ENCODE measurements at places on chromosomes 6 and 20. TPM values are rescaled to one million over a fixed set of nuclear protein-coding genes. Genes with fewer than 3 reads are reported as not detected.

- no peaks in the 10 kb centered on the region for H3K36me3 ChIP-seq
- H3K4me1 ChIP-seq: no peaks in the 10 kb centered on the region
- no peak for DNase-seq
- H3K4me3 ChIP-seq: no peak within 1 kb of the TSS
- no peaks in the 10 kb centered on the region for H3K27me3 ChIP-seq
Observed at GRCh38 chr6:96562886-96563285, at the start of gene FHL5. FHL5 (plus strand) TSS chr6:96563128; CDS start chr6:96603614, 40,486 bp downstream.

LRRN4 gene
- total RNA-seq: not detected

GRCh38 chr20:21019814-21020658, 86.1 kb downstream of the LINC00237 start:
- no peak for DNase-seq
- H3K27me3 ChIP-seq: no peaks in the 10 kb centered on the region

- no peak overlapping the region for H3K27ac ChIP-seq
- H3K36me3 ChIP-seq: no peaks in the 10 kb centered on the region
- H3K4me3 ChIP-seq: no peak overlapping the region
- no peak for DNase-seq
- no peaks in the 10 kb centered on the region for H3K27me3 ChIP-seq
- no peaks in the 10 kb centered on the region for H3K4me1 ChIP-seq
Observed at GRCh38 chr6:87016772-87017171, 78.1 kb downstream of the CGA start.

GABRR1 gene
- not detected for total RNA-seq

BTN1A1 gene
- not detected for total RNA-seq

RRAGD gene
- total RNA-seq: not detected

BPIFB4 gene
- total RNA-seq: not detected

- H3K27ac ChIP-seq: no peak overlapping the region
- no peak for DNase-seq
- H3K36me3 ChIP-seq: no peaks in the 10 kb centered on the region
- no peaks in the 10 kb centered on the region for H3K4me1 ChIP-seq
- H3K4me3 ChIP-seq: no peak overlapping the region
Observed at GRCh38 chr20:51811514-51812128, 9.3 kb upstream of the SALL4 start.

LAMA4 gene
- total RNA-seq: 1.8 TPM

OR2J3 gene
- not detected for total RNA-seq

HLA-DRA gene
- not detected for total RNA-seq

DNA sequence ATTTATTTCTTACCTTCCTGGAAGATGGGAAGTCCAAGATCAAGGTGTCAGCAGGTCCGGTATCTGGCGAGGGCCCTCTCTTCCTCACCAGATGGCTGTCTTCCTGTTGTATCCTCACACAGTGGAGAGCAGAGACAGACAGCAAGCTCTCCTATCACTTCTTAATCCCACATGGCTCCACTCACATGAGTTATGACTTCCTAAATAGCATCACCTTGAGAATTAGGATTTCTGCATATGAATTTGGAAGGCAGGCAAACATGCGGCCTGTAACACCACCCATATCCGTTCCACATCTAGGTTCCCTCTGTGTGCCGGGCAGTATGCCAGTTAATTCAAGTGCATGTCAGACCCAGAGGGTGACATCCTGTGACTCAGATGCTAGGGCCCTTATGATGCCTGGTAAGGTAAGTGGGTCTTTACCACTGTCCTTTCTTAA, 2.1 kb downstream of the RAET1E start:
- H3K27me3 ChIP-seq: no peaks in the 10 kb centered on the region
- DNase-seq: peak; percentile 64
- no peak overlapping the region for H3K4me3 ChIP-seq

DNA sequence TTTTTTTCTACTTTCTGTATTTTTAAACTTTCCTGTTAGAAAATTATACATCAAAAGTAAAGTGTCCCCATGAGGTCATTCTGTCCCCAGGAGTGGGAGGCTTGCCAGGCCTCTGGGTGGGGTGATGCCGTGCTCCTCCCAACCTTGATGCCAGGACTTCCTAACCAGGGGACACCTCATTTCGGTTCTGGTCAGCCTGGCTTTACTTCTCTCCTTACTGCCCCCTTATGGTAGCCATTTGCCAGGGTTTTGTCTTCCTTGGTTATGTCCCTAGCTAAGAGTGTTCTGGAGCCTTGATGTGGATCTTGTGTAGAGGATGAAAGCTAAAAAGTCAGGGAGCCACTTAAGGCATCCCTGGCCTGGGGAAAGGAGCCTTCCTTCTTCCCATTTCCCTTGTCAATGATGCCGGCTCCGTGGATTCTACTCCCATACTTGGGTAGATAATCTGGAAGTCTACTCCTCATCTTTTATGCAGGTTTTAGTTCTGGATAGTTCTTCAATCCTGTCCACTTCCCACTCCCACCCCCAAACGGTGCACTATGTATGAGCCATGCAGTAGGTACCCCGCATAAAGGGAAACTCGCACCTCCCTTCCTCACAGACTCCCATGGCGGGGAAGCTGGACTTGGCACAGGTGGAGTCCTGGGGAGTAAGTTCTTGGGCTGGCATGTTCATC, 164.1 kb upstream of the SALL4 start:
- H3K27ac ChIP-seq: no peak overlapping the region
- peak; percentile 62 for DNase-seq
- no peak overlapping the region for H3K4me3 ChIP-seq
- H3K27me3 ChIP-seq: no peaks in the 10 kb centered on the region

DNA sequence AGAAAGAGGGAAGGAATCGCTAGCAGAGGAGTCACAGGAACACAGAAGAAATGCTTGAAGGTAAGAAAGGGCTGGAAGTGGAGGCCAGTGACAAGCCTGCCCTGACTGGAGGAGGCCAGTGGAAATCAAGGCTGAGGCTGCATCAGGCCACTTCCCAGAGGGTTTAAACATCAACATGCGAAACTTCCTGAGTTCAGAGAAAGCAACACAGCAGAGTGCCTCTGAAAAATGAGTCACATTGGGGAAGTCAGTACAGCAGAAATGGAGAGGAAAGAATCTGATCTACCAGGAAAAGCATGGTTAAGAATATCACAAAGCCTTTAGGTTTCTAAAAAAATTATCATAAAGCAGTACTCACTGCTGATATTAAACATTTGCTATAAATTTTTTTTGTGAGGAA, 23.3 kb downstream of the NAPB start:
- H3K27ac ChIP-seq: no peak overlapping the region
- H3K4me1 ChIP-seq: no peaks in the 10 kb centered on the region
- H3K27me3 ChIP-seq: no peaks in the 10 kb centered on the region
- H3K4me3 ChIP-seq: no peak overlapping the region

- H3K27me3 ChIP-seq: no peaks in the 10 kb centered on the region
- peaks cover 11% of the 10 kb centered on the region for H3K36me3 ChIP-seq
- DNase-seq: peak; percentile 36
- H3K4me3 ChIP-seq: no peak overlapping the region
- peaks cover 40% of the 10 kb centered on the region for H3K4me1 ChIP-seq
- no peak overlapping the region for H3K27ac ChIP-seq
Observed at GRCh38 chr6:33420491-33421343, 852 bp downstream of the SYNGAP1 start.

DNA sequence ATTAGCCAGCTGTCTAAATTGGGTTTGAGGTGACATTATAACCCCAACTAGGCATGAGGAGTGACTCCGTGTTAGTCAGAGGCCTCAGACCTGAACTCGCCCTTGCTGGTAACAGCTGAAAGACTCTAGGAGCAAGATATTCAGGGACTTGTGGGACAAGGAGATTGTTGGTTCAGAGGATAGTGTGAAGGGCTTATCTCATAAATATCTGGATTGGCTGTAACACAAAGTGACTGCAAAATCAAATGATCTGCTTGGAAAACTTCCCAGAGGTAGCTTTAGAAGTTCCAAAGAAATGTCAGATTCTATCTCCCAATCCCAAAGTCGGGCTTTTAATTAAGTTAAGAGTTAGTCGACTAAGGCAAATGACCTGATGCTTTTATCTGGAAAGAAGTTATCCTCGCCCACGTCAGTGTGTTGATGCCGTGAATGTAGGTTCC, 72.4 kb downstream of the TULP4 start:
- no peak for DNase-seq
- H3K36me3 ChIP-seq: no peaks in the 10 kb centered on the region
- no peak overlapping the region for H3K27ac ChIP-seq
- no peak overlapping the region for H3K4me3 ChIP-seq
- no peaks in the 10 kb centered on the region for H3K27me3 ChIP-seq
